ENCODE measurements at places on chromosomes 13 and 19.

DNA sequence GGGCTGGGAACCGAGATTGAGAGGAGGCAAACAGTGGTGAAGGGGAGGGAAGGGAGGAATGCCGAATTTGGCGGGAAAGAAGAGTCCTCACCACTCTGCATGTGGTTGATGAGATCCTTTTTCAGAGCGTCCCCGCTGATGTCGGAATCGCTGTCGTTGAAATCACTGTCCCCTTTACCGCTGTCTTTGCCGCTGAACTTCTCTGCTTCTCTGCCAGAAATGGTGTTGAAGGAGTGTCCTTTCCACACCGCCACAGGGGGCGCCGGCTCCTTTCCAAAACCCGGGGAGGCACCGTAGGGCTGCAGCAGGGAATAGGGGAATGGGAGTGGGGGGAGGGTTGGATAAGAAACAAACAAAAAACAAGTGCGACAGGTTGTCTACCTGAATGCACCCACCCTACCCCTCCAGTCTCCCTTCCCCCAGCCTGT is 3.1 kb downstream of the PCDH8 start:
- DNase-seq: no peak

GRCh38 chr13:42113478-42113877 is 65.0 kb downstream of the DGKH start:
- peak; percentile 17 for DNase-seq

GRCh38 chr13:113742000-113742441 is 17.0 kb upstream of the TMEM255B start:
- peak; percentile 28 for DNase-seq

- DNase-seq: no peak
These were observed 30.2 kb upstream of the SLC15A1 start for GRCh38 chr13:98782654-98783053.

- no peak for DNase-seq
These were observed 687.0 kb downstream of the EFNB2 start for GRCh38 chr13:105848494-105848893.

DNA sequence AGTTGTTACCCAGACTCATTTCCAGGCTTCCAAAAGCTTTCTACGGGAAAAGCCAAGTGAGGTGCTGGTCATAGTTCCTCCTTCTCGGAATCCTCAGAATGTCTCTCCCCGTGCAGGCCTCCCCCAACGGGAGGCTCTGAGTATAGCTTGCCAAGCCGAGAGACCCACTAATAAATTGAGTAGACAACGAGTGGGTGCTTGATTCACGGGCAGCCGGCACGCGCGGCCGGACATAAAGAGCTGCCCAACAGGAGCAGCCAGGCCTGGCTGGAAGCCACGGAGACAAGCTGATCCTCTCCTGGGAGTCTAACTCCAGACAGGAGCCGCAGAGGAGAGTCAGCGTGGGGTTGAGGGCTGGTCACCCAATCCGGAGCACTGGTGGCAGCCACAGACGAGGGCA is 43.4 kb upstream of the MEDAG start:
- no peak for DNase-seq

- no peak for DNase-seq
These were observed 172.3 kb downstream of the SHISA2 start for GRCh38 chr13:25879466-25879865.

GRCh38 chr13:97506511-97506910 is 72.5 kb downstream of the RAP2A start:
- peak; percentile 72 for DNase-seq

- DNase-seq: no peak
These were observed 6.0 kb upstream of the CCER2 start for GRCh38 chr19:38917921-38918491.

GRCh38 chr19:42380155-42380554 is 9.9 kb downstream of the CNFN start:
- DNase-seq: no peak

DNA sequence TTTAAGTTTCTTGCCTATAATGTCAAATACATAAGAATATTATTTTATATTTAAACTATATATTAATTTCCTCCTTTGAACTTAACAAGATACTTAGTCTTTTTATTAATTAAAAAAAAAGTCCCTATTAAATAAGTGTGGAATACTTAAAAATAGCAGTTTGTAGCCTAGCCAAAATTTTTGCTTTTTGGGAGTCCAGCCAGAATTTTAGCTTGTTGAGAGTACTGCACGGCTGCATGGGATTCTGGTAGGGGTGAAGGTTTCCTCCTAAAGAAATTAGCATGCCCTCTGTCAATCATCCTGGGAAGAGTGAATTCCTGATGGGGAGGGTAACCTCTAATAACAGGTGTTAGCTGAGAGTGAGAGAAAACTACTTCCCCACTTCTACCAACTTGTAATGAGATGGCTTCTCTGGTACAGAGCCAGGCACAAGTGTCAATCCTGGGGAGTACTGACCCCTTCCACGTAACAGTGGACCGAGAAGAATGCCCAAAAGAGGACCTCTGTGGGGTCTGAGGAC is 195.7 kb downstream of the SPRY2 start:
- no peak for DNase-seq

DNA sequence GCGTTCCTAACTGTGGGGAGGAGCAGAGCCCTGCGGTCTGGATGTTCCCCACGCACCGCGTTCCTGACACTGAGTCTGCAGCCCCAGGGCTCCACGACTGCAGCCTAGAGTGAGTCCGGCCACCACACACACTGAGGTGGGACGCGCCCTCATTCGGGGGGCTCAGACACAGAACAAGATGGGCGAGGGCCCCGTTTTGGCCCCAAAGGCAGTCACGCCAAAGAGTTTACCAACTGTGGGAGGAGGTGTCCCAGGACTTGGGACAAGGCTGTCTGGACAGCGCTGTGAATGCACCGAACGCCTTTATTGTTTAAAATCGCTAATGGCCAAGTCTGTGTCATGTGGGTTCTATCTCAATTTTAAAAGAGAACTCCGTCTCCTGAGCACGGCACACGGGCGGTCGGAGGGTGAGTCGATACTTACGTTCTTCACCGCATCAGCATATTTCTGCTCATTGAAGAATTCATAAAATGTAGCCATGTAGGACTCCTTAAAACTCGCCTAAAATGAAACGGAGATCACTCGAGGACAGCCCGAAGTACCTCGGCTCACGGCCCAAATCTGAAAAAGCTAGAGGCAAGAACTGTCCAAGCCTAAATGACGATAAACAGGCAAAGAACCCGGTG is 35.2 kb upstream of the C13orf46 start:
- DNase-seq: no peak

GRCh38 chr13:25927932-25928331 is 123.9 kb downstream of the SHISA2 start:
- no peak for DNase-seq

GRCh38 chr13:83905641-83906040 is 23.4 kb upstream of the SLITRK1 start:
- no peak for DNase-seq

- DNase-seq: no peak
These were observed 3.7 kb upstream of the PLAUR start for GRCh38 chr19:43673637-43674036.

DNA sequence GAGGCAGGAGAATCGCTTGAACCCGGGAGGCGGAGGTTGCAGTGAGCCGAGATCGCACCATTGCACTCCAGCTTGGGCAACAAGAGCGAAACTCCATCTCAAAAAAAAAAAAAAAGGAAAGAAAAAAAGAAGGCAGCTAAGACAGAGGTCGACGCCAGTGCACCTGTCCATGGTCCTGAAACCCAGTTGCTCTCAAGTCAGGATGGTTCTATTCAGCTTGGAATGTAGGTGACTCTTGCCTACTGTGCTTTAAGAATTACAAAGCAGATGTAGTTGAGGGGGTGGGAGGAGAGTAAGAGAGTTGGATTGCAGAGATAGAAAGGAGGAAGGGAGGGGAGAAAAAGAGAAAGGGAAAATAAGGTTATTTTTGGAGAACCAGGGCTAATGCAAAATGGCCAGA is 18.7 kb downstream of the CACNG7 start:
- DNase-seq: peak; percentile 52

- DNase-seq: no peak
These were observed 59.6 kb downstream of the KCNRG start for GRCh38 chr13:50074843-50075242.

GRCh38 chr19:29630655-29631054 is 24.6 kb downstream of the POP4 start:
- DNase-seq: peak; percentile 7

DNA sequence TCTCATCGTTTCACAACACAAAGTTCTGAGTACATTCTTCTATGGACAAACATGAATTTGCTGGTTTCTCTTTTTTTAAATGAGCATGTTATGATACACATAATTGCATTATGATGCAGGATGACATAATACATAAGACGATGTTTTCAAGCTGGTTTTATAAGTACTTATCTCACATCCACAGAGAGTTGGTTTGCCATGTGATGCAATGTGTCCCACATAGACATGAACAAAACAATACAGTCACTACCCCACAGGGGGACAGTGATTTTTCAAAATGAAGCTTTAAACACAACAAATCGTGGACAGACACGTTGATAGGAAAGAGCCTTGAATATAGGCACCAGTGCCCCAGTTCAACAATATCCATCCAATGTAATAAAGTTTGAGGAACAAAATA is 447.1 kb downstream of the KLF12 start:
- no peak for DNase-seq

GRCh38 chr13:50626101-50626547 is 217.4 kb downstream of the DLEU7 start:
- DNase-seq: peak; percentile 90

DNA sequence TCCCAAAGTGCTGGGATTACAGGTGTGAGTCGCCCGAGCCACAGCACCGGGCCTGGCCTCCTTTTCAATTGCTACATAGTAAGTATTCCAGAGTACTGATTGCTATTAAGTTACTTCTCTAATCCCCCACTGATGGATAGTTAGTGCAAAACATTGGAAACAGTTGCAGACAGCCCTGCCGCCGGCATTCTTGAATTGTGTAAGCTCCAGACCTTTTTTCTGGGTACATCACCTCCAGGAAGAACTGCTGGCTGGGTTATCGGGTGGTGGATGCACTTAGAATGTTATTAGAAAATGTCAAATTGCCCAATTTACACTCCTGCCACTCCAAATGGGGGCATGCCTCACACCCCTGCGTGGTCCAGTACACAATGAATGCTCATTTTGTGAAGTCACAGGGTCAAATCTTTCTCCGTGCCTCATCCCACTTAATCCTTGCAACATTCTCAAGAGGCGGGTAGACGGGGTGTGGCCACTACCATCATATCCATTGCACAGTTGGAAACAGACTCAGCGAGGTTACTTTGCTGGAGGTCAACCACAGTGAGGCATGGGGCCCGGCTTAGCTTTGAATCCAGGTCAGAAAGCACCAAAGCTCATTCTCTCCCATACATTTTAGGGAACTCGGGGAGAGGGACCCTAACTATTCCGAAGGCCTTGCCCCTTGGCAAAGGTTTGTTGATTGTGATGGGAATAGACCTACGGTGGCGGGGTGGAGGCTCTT is 1.0 kb upstream of the KDM4B start:
- DNase-seq: peak; percentile 43

DNA sequence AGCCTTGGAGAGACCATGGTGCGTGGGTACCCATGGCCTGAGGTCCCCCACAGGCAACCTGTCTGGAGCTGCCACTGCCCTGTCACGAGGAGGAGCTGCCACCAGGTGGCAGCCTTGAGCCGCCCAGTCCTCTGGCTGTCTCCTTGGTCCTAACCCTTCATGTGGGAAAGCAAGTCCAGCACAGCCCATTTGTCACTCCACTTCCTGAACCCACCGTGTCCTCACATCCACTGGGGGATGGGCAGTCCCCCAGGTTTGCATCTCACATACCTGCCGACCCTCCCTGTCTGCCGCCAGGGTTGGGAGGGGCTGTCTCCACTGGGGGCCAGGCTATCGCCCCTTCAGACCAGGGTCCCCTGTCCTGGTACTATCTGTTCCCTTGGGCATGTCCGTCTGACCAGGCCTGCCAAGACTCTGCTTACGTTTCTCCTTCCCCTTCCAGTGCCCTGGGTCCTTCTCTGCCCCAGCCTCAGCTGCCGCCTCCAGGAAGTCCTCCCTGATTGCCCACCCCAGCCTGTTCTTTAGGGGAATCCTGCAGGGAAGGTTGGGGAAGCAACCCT is 4.5 kb downstream of the FAM174C start:
- DNase-seq: peak; percentile 74

- peak; percentile 65 for DNase-seq
These were observed 33.8 kb upstream of the SGCG start for GRCh38 chr13:23146811-23147625.

- DNase-seq: no peak
These were observed 29.9 kb upstream of the ATP1A3 start for GRCh38 chr19:42023943-42024260.

DNA sequence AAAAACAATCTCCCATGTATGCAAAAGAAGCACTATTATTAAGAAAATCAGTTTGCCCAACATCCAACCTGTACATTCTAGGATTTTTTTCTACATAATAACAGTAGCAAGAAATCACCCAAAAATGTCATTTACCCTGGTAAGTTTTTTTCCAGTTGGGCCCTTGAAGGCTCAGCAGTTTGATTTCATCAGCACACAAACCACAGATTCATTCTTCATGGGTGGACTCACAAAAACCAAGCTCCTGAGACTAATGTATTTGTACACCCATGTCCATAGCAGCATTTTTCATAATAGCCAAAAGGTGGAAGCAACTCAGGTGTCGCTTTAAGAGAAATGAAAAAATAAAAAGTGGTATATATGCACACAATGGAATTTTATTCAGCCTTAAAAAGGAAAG is 210.1 kb downstream of the TBC1D4 start:
- DNase-seq: peak; percentile 53

GRCh38 chr13:22061371-22061805 is 390.5 kb downstream of the FGF9 start:
- no peak for DNase-seq

DNA sequence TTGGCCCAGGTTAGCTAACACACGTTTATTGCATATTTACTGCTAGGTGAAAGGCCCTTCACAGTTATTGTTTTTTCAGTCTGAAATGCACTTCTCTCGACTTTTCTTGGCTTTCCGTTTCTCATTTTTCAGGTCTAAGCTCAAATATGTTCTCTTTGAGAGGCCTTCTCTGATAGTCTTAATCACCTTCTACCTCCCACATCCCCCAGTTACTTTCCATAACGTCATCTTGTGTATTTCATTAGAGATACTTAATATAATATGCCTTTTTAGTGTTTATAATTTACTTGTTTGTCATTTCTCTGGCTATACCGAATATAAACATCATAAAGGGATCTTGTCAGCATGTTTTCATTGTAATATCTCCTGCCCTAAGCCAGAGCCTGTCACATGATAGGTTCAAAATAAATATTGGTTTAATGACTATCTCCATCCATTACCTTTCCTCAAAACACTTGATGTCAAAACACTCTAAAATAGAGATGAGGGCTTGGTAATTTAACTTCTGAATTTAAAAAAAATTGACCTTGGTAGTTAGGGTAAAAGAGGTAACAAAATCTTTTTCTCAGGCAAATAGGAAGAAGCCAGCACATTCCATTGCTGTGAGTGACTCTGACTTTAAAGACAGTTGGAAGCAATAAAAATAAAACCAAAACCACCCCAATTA is 168.6 kb upstream of the RFC3 start:
- DNase-seq: peak; percentile 14

Measured in fibroblast of skin of right biceps (primary cell).